GM06990 (cell line): ENCODE measurements at places on chromosomes 11 and 22.

- DNase-seq: no peak
Measured at GRCh38 chr22:25062386-25063085, 110.0 kb downstream of the KIAA1671 start.

GRCh38 chr22:29342577-29343312 is 27.2 kb upstream of the RASL10A start:
- DNase-seq: no peak

GRCh38 chr11:14357881-14358728 is 878 bp downstream of the RRAS2 start:
- peak; percentile 66 for DNase-seq

DNA sequence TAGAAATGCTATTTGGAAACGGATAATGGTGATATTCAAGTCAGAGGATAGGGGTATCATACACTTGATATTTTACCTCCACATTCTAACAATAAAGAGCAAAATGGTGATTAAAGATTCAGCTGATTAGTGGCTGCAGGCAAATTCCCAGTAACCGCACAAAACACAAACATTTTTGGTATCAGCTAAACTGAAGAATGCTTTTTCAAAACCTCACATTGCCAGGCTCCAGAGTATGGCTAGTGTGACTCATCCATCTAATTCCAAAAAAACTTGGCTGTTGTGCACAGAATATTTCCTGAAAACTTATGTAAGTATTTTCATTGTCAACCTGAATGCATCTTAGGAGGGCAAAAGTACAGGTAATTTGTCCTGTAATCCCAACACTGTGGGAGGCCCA is 10.9 kb downstream of the SRPRA start:
- DNase-seq: no peak

DNA sequence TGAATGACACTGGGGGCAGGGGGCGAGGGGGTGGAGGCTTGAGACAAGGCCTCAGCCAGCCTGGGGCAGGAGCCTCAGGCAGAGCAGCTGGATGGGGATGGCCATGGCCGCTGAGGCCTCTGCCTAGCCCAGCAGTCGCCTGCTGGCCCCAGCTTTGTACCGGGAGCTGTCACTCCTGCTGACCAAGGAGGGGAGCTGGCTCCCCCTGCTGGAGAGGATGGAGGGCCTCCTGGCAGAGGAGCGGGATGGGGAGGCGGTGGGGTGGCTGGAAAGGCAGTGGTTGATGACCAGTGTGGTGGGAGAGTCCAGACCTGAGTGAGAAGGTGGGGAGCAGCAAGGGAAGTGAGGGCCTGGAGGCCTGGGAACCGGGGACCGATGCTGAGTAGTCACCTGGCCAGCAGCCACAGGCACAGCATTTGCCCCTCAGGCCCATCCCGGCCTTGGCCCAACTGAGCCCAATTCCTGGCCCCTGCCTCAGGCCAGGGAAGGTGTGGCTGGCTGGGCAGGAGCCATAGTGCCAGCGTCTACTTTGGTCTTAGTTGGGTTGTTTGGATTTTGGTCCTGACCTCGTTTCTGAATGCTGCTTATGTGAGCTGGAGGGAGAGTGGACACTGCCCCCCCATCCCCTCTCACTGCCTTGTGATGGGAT is 6.0 kb upstream of the SUSD2 start:
- peak; percentile 37 for DNase-seq

GRCh38 chr22:37274380-37274862 is 7.9 kb upstream of the CYTH4 start:
- DNase-seq: peak; percentile 64
